H9 (cell line): ENCODE measurements at places on chromosomes 11 and 22. TPM values are rescaled to one million over a fixed set of nuclear protein-coding genes. Genes with fewer than 3 reads are reported as not detected.

GRCh38 chr11:5604896-5605295 lies 8.5 kb downstream of the TRIM6 start:
- H3K4me3 ChIP-seq = no peak overlapping the region
- no peak for DNase-seq
- H3K4me1 ChIP-seq = no peaks in the 10 kb centered on the region
- no peaks in the 10 kb centered on the region for H3K27me3 ChIP-seq

GRCh38 chr22:49108636-49109315 lies 718.9 kb downstream of the BRD1 start:
- DNase-seq = no peak
- H3K4me1 ChIP-seq = no peaks in the 10 kb centered on the region
- H3K36me3 ChIP-seq = no peaks in the 10 kb centered on the region
- H3K4me3 ChIP-seq = no peak overlapping the region
- no peaks in the 10 kb centered on the region for H3K27me3 ChIP-seq
- no peak overlapping the region for H3K27ac ChIP-seq

DNA sequence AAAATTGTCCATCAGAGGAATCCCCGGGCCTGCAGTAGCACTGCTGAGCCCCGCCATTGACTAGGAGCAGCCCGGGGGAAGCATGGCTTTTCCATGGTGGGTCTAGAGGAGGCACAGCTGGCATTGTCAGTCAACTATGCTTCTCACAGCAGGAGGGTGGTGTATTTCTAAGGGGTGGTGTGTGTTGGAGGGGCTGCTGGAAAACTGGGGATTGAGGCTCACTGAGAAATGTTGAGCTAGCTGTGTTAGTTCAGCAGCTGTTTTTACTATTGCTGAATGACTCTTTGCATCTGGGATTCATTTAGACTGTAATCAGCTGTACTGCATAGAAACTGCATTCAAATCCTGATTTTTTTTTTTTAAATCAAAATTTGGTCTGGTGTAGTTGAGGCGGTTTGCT lies 5.6 kb downstream of the DDX10 start:
- DNase-seq = no peak
- H3K4me1 ChIP-seq = peaks cover 4% of the 10 kb centered on the region; the same call in 1 of the 2 replicates
- no peaks in the 10 kb centered on the region for H3K27me3 ChIP-seq
- H3K4me3 ChIP-seq = no peak overlapping the region
- H3K36me3 ChIP-seq = peaks cover 28% of the 10 kb centered on the region
- no peak overlapping the region for H3K27ac ChIP-seq

GRCh38 chr11:115525531-115526006 lies 21.4 kb upstream of the CADM1 start:
- DNase-seq = no peak
- no peak overlapping the region for H3K27ac ChIP-seq
- no peak overlapping the region for H3K4me3 ChIP-seq
- H3K4me1 ChIP-seq = peaks cover 4% of the 10 kb centered on the region; the same call in 1 of the 2 replicates
- no peaks in the 10 kb centered on the region for H3K36me3 ChIP-seq

GRCh38 chr11:65921876-65922275 lies 2.6 kb downstream of the DRAP1 start:
- H3K27me3 ChIP-seq = no peaks in the 10 kb centered on the region
- no peaks in the 10 kb centered on the region for H3K4me1 ChIP-seq
- peaks cover 1% of the 10 kb centered on the region; the same call in 2 of the 3 replicates for H3K36me3 ChIP-seq
- no peak for DNase-seq

- DNase-seq = no peak
- no peaks in the 10 kb centered on the region for H3K27me3 ChIP-seq
- H3K36me3 ChIP-seq = no peaks in the 10 kb centered on the region; the same call in 2 of the 3 replicates
- peak overlapping the region; percentile 95 for H3K4me3 ChIP-seq
Measured at GRCh38 chr11:108466405-108466804, 924 bp downstream of the C11orf65 start.

DNA sequence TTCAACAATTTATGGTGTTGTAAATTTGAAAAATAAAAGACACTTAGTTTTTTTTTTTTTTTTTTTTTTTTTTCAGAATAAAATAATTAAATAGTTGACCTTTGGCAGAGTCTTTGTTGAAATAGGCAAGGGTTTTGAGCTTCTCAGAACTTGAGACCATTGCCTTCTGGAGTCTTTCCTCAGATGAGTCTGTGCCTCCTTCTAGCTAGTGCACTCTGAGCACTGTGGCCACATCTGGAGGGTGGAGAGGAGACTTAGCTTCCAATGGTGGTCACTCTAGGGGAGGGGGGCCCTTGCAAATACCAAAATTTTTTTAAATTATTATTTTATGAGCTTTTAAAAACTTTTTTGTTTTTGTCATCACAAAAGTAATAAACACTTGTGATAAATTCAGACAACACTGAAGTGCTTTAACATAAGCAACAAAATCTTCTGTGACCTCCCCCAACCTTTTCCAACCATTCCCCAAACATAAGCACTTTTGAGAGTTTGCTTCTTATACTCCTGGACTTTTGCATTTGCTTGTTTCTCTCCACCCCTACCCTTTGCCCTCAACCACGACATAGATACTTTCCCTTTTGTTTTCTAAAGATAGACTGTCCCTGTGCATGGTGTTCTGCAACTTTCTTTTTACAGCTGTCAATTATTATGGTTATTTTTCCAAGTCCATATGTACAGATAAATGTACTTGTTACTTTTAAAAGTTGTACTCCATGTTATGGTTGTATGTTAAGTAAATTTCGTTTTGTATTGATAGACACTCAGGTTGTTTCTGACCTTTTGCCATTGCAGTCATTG lies 41.1 kb downstream of the BMAL1 start:
- H3K4me1 ChIP-seq = peaks cover 4% of the 10 kb centered on the region; the same call in 1 of the 2 replicates
- no peaks in the 10 kb centered on the region for H3K27me3 ChIP-seq
- H3K27ac ChIP-seq = no peak overlapping the region
- no peaks in the 10 kb centered on the region for H3K36me3 ChIP-seq

DNA sequence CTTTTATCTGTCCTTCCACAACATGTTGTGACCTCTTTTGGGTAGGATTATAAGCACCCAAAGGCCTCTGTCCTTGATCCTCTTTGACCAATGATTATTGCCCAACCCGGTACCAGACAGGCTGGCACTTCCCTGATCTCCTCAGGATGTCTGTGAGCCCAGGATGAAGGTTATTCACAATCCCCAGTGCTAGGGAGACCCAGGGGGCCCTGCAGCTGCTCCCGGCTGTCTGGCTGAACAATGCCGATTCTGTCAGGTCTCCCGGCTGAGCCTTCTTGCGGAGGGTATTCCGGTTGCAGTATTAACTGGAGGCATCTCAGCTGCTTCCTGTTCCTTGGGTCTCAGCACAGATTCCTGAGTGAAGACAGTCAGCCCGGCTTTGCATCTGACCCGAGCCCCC lies 71.2 kb upstream of the CDON start:
- DNase-seq = no peak
- no peak overlapping the region for H3K27ac ChIP-seq
- H3K4me1 ChIP-seq = peaks cover 18% of the 10 kb centered on the region
- H3K36me3 ChIP-seq = no peaks in the 10 kb centered on the region
- no peak overlapping the region for H3K4me3 ChIP-seq

GRCh38 chr11:59787255-59787588 lies 23.4 kb downstream of the MRPL16 start:
- H3K4me3 ChIP-seq = no peak overlapping the region
- DNase-seq = no peak
- H3K27ac ChIP-seq = no peak overlapping the region
- H3K27me3 ChIP-seq = no peaks in the 10 kb centered on the region
- H3K36me3 ChIP-seq = peaks cover 65% of the 10 kb centered on the region
- H3K4me1 ChIP-seq = no peaks in the 10 kb centered on the region

- no peak overlapping the region for H3K4me3 ChIP-seq
- H3K4me1 ChIP-seq = no peaks in the 10 kb centered on the region; the same call in 1 of the 2 replicates
- no peaks in the 10 kb centered on the region for H3K27me3 ChIP-seq
- H3K27ac ChIP-seq = no peak overlapping the region
- no peaks in the 10 kb centered on the region for H3K36me3 ChIP-seq
- no peak for DNase-seq
Measured at GRCh38 chr11:85698195-85698594, 12.2 kb upstream of the CCDC89 start.

DNA sequence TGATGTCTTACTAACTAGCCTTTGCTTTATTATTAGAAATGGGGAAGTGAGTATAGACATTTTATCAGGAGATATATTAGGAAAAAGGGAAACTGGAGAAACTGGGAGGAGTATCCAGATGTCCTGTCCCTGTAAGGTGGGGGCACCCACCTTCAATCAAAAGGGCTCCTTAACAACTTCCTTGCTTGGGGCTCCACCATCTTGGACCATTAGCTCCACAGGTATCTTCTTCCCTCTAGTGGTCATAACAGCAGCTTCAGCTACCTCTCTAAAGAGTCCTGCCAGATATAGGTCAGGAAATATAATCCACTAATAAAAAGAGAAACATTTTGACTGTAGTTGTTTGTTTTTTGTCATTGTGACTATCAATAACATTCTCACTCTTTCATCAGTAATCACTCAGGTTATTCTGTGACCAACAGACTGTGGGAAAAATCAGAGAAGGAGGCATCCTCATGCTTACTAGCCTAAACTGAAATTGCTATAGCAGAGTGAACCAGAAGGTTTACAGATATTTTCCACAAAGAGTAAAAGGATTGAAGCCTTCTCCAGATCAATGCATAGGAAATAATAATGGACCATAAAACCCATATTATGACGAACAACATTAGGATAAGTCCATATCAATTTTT lies 10.4 kb downstream of the OR51B4 start:
- no peaks in the 10 kb centered on the region for H3K4me1 ChIP-seq
- no peak overlapping the region for H3K27ac ChIP-seq
- peak; percentile 33 for DNase-seq
- no peaks in the 10 kb centered on the region for H3K27me3 ChIP-seq

DNA sequence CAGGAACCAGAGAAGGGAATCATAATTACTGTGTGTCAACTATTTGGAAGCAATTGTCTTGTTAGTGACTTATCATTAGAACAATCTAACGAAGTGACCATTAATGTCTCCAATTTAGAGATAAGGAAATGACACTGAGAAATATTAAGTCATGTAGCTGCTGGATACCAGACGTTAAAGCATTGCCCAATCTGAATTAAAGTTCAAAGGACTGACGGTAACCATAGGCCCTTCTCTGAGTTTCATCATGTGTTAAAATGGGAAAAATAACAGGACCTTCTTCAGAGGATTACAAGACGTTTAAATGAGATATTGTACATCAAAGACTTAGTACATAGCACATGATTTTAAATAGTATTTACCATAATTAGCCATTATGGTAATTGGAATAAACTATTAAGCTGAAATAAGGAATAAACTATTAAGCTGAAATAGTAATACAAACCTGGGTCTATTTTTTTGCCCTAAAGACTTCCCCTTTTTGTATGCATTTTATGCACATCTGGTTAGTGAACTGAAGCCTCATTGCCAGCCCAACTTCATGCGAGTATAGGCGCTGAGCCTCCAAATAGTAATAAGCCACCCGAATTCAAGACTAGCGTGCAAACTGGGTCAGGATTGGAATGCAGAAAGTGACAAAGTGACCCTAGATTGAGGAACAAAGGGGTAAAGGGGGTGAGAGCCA lies 41.0 kb downstream of the GLYATL1 start:
- H3K4me3 ChIP-seq = no peak overlapping the region
- no peaks in the 10 kb centered on the region for H3K36me3 ChIP-seq
- no peaks in the 10 kb centered on the region for H3K27me3 ChIP-seq
- no peak for DNase-seq

DNA sequence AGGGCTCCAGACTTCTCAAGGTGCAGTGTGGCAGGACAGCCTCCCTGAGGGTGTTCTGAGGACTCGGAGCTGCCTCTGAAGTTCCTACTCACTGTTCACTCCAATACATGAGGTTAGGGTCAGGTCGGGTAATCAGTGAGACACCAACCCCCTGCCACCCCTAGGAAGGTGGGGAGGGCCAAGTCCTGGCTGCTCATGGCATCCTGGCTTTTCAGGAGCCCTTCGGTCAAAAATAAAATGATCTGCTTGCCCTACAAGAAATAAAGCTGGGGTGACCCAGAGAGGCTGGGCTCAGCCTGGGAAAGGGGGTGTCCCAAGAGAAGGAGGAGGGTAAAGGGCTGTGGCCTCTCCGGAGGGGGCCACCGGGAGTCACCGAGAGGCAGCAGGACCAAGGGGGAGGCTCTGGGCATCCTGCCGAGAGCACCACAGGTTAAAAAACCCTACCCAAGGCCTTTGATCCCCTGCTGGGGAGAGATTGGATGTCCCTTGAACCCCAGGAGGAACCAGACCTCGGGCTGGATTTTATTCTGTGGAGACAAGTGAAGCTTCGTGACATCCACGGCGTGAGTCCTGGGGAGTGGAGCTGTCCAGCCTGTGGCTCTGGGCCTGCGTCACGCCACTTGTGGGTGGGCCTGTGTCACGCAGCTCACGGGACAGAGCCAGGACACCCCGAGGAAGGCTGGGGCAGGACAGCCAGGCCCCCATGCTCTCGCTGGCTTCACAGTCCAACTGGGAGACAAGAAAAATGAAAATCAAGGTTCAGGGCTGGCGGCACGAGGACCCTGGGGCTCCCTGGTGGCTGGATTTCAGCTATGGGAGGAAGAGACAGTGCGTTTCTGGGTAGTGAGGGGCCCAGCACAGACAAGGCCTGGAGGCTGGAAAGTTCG lies 102.2 kb upstream of the FGF3 start:
- no peak overlapping the region; the same call in 2 of the 3 replicates for H3K4me3 ChIP-seq
- H3K27ac ChIP-seq = no peak overlapping the region
- H3K27me3 ChIP-seq = no peaks in the 10 kb centered on the region; the same call in 1 of the 2 replicates
- no peaks in the 10 kb centered on the region for H3K36me3 ChIP-seq
- DNase-seq = peak; percentile 25
- no peaks in the 10 kb centered on the region for H3K4me1 ChIP-seq

GRCh38 chr11:134071766-134072402 lies 3.0 kb downstream of the JAM3 start:
- H3K4me3 ChIP-seq = no peak overlapping the region
- H3K27me3 ChIP-seq = no peaks in the 10 kb centered on the region; the same call in 1 of the 2 replicates
- H3K36me3 ChIP-seq = 0 out of 2 replicates have a peak, but pooled peaks cover 2% of the 10 kb centered on the region
- no peak overlapping the region for H3K27ac ChIP-seq

DNA sequence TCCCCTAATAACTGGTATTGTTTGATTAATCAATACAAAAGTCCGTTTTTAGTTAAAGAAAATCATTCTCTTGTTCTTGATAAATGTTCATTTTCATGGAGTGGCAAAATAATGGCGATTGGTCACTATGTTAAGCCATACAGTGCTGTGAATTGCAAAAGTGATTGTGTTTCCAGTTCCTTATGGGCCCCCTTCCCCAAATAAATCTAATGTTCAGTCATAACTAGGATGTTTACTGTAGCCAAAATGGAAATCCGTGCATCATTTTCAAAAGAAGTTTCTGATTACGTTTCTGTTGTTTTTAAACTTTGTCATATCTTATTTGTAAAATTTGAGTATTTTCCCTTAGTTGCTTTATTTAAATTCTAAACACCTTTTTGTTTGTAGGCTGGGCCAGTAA lies 845 bp downstream of the RBM7 start:
- H3K4me1 ChIP-seq = no peaks in the 10 kb centered on the region
- no peak for DNase-seq
- H3K27me3 ChIP-seq = no peaks in the 10 kb centered on the region
- H3K27ac ChIP-seq = no peak overlapping the region
- peak overlapping the region; percentile 94 for H3K4me3 ChIP-seq

GRCh38 chr11:43922295-43922648 lies 20.2 kb upstream of the C11orf96 start:
- H3K4me1 ChIP-seq = peaks cover 5% of the 10 kb centered on the region; the same call in 1 of the 2 replicates
- H3K36me3 ChIP-seq = peaks cover 6% of the 10 kb centered on the region
- no peak overlapping the region for H3K4me3 ChIP-seq
- no peak for DNase-seq
- H3K27me3 ChIP-seq = no peaks in the 10 kb centered on the region

- DNase-seq = no peak
- H3K27ac ChIP-seq = no peak overlapping the region
- H3K4me3 ChIP-seq = no peak overlapping the region
- no peaks in the 10 kb centered on the region for H3K36me3 ChIP-seq
- H3K4me1 ChIP-seq = peaks cover 8% of the 10 kb centered on the region; the same call in 1 of the 2 replicates
- no peaks in the 10 kb centered on the region; the same call in 1 of the 2 replicates for H3K27me3 ChIP-seq
Measured at GRCh38 chr11:117588166-117588810, 208.7 kb downstream of the DSCAML1 start.

OR8B4 gene
- not detected in 2 replicates for total RNA-seq

OSBP2 gene
- 3.4 and 3.6 TPM in 2 replicates for total RNA-seq

USP2 gene
- 5.7 and 7.6 TPM in 2 replicates for total RNA-seq

DDTL gene
- not detected in 2 replicates for total RNA-seq

OR6A2 gene
- 0.33 and 0.35 TPM in 2 replicates for total RNA-seq

SMTNL1 gene
- total RNA-seq = 0.18 TPM in 1 of 2 replicates, not detected in the other

UBE4A gene
- total RNA-seq = 33.0 and 33.7 TPM in 2 replicates
